ENCODE measurements at places on chromosomes 7 and 10.

DNA sequence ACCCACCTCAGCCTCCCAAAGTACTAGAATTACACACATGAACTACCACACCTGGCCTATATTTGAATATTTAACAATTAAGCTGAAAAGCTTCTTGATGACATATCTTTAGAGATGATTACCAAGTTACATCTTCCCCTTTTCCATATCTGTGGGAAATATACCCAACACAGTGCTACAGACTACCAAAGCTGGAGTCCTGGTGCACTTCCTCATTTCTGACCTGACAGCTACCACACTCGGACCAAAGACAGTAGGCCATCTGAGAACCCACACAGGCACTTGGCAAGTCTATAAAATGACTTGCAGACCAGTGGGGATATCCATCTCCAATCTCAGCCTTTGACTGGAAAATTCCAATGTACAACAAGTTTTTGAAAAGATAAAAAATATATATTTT is 270.4 kb upstream of the KLF14 start:
- DNase-seq = no peak

DNA sequence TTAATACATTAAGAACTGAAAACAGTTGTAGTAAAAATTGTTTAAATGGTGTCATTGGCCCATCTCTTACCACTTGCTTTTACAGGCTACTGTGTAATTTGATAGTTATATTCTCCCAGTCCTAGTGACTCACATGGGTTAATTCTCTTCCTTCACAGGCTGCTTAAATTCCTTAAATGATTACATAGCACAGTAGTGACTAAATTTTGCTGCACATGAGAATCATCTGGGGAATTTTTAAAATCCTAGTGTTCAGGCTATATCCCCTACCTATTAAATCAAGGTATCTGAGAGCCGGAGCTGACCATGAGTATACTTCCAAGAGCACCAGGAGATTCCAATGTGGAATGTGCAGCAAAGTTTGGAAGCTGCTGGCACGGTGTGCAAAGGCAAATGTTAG is 45.3 kb upstream of the ZNF800 start:
- no peak for DNase-seq

- no peak for DNase-seq
Measured at GRCh38 chr7:120337308-120337907, 64.4 kb downstream of the KCND2 start.

DNA sequence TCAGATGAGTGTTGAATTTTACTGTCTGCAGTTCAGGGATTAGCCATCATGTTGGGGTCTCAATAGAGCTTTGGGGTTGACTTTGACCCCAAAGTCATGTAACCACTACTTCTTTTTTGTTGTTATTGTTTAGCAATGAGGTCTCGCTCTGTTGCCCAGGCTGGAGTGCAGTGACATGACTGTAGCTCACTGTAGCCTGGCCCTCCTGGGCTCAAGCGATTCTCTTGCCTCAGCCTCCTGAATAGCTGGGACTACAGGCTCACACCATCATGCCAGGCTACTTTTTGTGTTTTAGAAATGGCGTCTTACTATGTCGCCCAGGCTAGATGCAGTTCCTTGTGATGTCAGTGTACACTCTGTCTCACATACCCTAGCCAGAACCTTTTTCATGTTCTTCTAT is 598.4 kb downstream of the LRMDA start:
- DNase-seq = no peak

DNA sequence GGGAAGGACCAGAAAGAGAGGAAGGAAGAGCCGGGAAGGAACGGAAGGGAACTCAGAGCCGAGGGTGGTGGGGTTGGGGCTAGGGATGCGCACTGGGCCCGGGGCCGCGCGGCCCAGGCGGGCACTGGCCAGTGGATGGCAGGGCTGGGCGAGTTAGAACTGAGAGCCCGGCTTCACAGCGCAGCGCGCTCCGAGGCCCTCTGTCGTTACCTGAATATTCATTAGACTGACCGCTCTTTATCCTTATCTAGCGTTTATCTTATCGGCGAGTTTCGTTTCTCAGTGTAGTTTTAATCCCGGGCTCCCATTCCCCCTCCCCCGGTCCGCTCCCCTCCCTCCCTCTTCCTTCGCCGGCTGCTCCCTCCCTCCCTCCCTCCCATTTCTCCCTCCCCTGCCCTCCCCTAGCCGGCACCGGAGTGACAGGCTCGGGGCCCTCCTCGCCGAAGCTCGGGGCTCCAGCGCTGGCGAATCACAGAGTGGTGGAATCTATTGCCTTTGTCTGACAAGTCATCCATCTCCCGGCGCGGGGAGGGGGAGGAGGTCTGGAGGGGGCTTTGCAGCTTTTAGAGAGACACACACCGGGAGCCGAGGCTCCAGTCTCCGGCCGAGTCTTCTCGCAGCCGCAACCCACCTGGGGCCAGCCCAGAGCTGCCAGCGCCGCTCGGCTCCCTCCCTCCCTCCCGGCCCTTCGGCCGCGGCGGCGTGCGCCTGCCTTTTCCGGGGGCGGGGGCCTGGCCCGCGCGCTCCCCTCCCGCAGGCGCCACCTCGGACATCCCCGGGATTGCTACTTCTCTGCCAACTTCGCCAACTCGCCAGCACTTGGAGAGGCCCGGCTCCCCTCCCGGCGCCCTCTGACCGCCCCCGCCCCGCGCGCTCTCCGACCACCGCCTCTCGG is at the start of gene PAX2:
PAX2 (plus strand) TSS at position 596 of the 895 bp plus-strand sequence. CDS start 679 bp downstream, outside the sequence.
- peak; percentile 69 for DNase-seq

Measured in cerebellar cortex (tissue), 1 donor.